ENCODE measurements at places on chromosomes 7 and 10. TPM values are rescaled to one million over a fixed set of nuclear protein-coding genes. Genes with fewer than 3 reads are reported as not detected.

Gene ZNF277
- total RNA-seq = 13.8 TPM

Gene PNLIPRP1
- total RNA-seq = 2.5 TPM

Gene ITPRIP
- total RNA-seq = 4.5 TPM

Gene FAM25A
- not detected for total RNA-seq

Gene WDR11
- total RNA-seq = 21.9 TPM

Gene LRRC4
- 2.8 TPM for total RNA-seq

Gene PRPS1L1
- not detected for total RNA-seq

Gene ADAM12
- total RNA-seq = not detected

Gene CPSF4
- 14.4 TPM for total RNA-seq

Gene MLLT10
- 19.5 TPM for total RNA-seq

Gene LRRC17
- total RNA-seq = 0.83 TPM

Gene HERC4
- 21.5 TPM for total RNA-seq

Gene CACNB2
- 1.6 TPM for total RNA-seq

Gene NUP205
- 12.2 TPM for total RNA-seq

Gene TDRD1
- total RNA-seq = 0.05 TPM

Gene CALML3
- not detected for total RNA-seq

Gene H2BK1
- total RNA-seq = not detected

Gene AGMO
- 33.0 TPM for total RNA-seq

Gene LLCFC1
- total RNA-seq = not detected

Gene NEUROD6
- total RNA-seq = not detected

Gene SFTPA1
- total RNA-seq = 4.6 TPM

Gene MSMB
- not detected for total RNA-seq

Gene ABCC2
- total RNA-seq = 254 TPM

Gene HOXA10
- total RNA-seq = 0.10 TPM

Gene SPDYE9
- not detected for total RNA-seq

Gene LIPJ
- 0.08 TPM for total RNA-seq

Gene EBLN1
- total RNA-seq = not detected

Gene LOXL4
- 0.55 TPM for total RNA-seq

Gene SFXN4
- 17.8 TPM for total RNA-seq

Gene HABP2
- 289 TPM for total RNA-seq

Gene ZNF117
- total RNA-seq = 2.6 TPM

Gene CYP3A4
- total RNA-seq = 1,005 TPM

Gene MRPL32
- 36.4 TPM for total RNA-seq

Gene AFAP1L2
- total RNA-seq = 1.3 TPM

Gene AGR3
- 0.28 TPM for total RNA-seq

Gene HPS1
- 26.0 TPM for total RNA-seq

Gene CRHR2
- not detected for total RNA-seq

Gene ASAH2B
- total RNA-seq = 5.2 TPM

Gene SPAM1
- not detected for total RNA-seq

Gene DIP2C
- 13.9 TPM for total RNA-seq

Gene TWNK
- total RNA-seq = 3.2 TPM

Gene MACROH2A2
- 5.3 TPM for total RNA-seq

Gene SMC3
- 8.5 TPM for total RNA-seq

Gene CPA5
- not detected for total RNA-seq

Gene SPDYE2B
- not detected for total RNA-seq

Gene C10orf105
- not detected for total RNA-seq

Gene MBL2
- total RNA-seq = 108 TPM

Gene ACTL6B
- not detected for total RNA-seq

Gene PTF1A
- total RNA-seq = not detected

Gene MLXIPL
- total RNA-seq = 457 TPM

Gene EXOSC1
- 10.3 TPM for total RNA-seq

Gene ELOVL3
- total RNA-seq = not detected

Gene UCMA
- not detected for total RNA-seq

Gene ADRA2A
- 0.53 TPM for total RNA-seq

Measured in left lobe of liver (tissue), 2 donors.